H7 (cell line): ENCODE measurements at places on chromosomes 3 and 15.

- no peak for DNase-seq
These were observed 27.5 kb downstream of the MASP1 start for GRCh38 chr3:187264021-187264420.

DNA sequence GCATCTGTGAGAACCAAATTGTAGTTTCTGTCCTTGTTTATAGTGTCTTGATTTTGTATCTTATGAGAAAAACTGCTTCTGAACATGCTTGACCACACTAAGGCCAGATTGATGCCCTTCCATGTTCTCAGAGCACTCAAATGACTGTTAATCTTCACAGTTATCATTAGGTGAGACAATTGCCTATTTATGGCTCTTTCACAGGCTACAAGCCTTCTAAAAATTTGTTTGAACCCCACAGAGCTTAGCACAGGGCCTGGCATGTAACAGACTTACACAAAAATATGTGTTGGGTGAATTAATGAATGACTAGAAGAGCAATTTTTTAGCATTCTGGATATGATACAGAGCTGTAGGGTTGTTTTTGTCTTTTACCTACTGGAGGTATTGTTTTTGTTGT lies 43.1 kb downstream of the BTLA start:
- no peak for DNase-seq

DNA sequence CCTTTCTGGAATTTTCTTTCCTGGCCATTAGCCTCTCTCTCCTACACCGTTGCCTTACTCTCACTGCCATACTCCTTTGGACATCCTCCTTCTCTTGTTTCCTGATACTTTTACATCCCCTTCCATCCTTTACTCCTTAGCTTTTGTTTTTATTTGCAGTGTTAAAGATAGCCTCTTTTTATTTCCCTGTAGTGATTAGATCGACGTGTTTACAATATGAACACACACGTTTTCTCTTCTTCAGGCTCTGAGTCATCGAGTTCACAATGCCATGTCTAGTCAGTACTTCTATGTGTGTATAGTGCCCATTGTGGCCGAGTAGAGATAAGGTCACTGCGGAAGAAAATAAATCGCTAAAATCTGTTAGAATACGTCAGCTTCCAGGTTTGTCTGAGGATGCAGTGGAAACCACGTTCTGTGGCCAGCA lies 208.5 kb downstream of the LPP start:
- DNase-seq = no peak

DNA sequence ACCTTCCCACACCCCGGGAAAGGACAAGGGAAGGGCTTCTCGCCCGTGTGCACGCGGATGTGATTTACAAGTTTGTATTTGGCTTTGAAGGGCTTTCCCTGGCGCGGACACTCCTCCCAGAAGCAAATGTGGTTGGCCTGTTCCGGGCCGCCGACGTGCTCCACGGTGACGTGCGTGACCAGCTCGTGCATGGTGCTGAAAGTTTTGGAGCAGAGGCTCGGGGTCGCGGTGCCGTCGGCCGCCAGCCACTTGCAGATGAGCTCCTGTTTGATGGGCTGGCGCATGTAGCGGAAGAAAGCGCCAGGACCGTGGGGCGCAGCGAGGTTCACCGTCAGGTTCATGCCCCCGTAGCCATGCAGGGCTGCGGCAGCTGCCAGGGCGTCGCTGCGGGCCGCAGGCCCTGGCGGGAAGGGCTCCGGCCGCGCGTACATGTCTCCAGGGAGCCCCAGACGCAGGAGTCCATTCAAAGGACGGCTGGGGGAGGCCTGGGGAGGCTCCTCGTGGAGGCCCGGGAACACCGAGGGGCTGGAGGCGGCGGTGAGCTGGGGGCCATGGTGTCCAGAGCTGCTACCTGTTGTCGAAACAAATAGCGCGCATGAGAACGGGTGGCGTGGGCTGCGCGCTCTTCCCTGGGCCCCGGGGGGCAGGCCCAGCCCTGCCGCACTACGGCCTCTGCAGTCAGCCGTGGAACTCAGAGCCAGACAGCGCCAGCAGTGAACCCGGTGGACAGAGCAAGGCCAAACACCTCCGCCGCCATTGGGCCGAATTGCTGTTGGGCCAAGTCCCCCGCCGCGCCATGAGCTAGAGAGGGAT lies 10.2 kb downstream of the ZIC4 start:
- peak; percentile 74 for DNase-seq

DNA sequence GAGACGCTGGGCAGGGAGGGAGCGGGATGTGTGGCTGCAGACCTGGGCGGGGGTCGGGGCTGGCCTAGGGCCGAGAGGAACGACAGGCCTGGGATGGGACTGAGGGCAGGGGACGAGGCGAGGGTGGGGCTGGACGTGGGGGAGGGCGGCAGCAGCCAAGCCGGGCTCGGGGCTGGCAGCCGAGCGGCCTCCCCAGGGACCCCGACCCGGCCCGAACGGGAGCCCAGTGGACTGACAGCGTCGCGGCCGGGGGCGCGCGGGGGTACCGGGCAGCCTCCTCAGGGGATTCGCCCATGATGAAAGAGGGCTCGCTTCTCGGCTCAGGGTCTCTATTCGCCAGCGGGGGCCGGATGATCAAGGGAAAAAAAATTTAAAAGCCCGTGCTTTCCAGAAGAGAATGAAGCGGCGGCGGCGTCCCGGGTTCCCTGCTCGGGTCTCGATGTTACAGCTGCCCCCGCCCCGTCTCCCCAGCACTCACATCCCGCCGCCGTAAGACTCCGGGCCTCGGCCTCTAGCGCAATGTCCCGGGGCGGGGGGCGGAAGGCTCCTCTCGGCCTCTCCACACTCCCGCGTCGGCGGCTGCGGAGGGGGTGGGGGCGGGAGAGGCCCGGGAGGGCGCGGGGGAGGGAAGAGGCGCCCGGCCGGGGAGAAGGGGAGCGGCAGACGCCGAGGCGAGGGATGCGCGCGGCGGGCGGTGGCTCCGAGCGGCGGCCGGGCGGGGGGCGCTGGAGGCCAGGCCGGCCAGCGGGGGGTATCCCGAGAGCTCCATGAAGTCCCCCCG lies 4.3 kb downstream of the PTH1R start:
- peak; percentile 93 for DNase-seq

DNA sequence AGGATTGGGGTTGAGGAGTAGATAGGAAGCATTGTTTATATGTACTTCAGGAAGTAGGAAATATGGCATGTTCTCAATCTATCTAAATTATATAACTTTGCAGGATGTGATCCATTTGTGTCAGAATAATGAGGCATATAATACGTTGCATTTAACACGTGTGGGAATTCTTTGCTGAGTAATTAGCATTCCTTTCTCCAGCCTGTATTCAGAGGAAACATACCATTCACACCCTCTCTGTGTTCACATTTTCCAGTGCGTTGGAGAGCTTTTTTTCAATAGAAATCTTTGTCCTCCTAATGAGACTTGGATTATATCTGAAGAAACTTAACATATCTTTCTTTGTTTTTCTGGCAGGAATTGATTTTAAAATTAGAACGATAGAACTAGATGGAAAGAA lies 33.0 kb upstream of the APH1B start:
- DNase-seq = no peak

DNA sequence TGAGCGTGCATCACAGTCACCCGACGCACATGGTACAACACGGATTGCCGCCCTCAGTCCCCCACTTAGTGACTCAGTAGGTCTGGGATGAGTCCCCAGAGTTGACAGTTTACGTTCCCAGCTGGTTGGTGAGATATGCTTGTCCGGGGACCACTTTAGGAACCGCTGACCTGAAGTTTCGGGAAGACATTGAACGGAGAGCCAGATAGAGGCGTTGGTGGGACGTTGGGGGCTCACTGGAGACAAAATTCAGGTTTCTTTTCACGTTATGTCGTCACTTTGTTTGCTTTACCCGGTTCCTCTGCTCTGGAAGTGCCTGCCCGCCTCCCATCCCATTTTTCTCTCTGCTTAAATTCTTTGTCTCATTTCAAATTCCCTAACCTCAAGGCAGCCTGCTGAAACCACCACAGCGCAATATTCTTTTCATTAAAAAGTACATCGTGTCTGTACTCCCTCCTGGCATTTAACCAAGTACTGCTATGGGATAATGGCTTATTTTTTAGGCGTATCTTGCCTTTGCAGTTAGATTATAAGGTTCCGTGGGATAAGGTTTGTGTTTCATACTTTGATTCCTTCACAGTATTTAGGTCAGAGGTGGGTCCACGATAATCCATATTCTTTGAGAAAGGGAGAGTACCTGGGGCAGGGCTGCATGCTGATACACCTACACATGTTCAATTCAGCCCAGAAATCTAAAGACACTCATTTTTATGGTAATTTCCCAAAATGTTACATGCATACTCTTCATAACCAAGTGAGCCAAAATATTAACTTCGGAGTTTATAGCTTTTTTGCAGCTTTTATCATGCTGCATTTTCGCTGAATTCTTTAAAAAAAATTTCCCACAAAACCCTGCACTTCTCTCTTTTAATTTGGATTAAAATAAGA lies 921 bp downstream of the LMLN start:
- no peak for DNase-seq

DNA sequence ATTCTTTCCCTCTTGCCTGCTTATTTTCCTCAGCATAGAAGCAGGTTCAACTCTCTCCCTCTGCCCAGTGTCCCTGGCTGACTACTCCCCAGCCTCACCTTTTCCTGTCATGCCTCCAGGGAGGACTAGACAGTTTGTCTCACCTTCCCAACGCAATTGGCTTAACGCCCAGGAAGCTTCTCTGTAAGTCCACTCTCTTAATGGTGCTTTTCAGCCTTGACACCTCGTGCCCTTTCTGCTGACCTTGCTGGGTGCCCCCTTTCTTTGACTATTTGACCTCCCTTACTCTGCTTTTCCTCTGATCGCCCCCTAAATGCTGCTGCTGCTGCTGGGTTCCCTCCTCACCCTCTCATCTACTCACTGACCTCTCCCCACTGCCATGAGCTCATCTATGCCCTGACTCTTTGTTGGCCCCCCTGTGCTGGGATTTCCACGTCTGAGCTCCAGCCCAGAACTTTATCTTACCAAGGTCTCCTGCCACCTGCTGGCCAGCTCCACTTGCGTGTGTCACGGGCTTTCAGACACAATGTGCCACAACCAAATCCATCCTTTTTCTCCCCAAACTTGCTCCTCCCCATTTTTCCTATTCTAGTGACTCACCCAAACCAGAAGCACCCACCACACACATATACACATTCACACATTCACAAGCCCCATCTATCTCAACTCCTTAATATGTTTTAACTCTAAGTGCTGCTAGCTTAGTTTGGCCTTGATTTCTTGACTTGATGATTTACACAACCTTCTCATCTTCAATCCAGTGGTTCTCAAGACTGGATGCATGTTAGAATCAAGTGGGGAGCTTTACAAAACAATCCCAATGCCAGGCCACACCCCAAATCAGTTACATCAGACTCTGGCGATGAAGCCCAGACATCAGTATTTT lies 16.6 kb downstream of the EPB42 start:
- peak; percentile 80 for DNase-seq

GRCh38 chr15:21270474-21270873 lies 169.8 kb downstream of the POTEB3 start:
- no peak for DNase-seq

GRCh38 chr3:61173676-61174075 lies 77.6 kb downstream of the FHIT start:
- DNase-seq = no peak

DNA sequence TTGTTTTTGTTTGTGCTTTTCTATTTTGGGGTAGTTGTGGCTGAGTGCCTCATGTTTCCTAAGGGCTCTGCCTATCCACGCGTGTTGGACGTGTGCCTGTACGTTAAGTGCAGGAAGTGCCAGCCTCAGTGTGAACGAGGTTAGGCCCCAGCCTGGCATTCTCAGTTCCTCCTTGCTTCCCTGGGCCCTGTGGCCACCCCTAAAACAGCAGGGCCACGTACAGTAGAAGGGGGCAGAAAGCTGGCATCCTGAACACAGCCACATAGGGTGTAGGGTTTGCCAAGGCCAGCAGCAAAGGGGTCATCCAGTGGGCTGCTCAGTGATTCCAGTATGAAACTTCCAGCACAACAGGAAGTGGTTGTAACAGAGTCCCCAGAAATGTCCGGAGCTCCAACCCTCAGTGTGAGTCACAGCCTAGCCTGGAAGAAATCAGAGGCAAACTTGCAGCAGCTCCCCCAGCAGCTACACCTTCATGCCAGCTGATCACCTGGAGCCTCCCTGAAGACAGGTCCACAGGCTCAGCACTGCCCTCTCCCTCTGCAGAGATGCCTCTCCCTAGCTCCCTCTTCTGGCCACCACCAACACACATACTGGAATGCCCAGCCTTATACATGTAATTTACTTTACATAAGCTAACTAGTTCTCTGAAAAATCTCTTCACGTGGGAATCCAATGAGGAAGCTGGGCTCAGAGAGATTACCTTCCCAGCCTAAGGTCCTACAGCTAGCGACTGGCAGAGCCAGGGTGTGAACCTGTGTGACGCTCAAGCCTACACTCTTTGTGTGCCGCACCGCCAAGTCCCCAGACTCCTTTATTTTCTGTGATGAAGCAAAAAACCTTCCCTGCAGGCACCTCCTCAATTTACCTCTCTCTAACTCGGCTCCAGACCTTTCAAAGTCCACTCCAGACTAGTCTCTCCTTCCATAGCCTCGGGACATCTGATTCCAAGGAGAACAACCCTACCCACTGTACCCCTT lies 26.6 kb downstream of the ILDR1 start:
- DNase-seq = peak; percentile 77

DNA sequence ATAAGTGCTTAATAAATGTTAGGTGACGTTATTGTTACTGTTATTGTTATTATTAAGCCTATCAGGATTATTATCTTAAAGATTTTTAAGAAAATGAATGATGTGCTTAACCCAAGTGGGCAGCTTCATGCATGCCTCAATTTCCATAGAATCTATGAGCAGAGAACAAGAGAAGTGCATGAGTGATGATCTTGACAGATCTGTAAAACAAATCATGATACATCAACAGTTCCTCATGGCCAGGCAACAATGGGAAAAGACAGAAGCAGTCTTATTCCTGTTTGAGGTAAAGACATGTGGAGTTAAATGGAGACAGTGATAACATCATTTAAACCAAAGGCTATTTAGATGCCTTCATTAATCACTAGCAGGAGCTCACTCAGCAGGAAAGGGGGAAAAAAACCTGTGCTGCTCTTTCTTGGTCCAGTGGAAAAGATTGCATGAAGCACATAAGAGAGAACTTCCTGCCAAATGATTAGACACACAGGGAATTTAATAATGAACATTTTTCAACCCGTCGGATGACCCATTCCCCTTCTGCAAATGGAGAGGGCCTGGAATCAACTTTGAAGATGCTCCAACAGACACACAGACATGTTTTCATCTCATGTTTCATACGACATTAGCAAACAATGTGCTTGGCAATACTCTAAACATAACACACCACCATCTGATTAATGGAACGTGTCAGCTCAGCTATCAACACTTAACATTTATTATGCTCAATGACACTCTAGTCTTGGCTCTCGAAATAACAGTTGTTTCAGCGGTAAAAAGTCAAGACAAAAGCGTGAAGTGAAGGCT lies 212.2 kb upstream of the LRRN1 start:
- no peak for DNase-seq

DNA sequence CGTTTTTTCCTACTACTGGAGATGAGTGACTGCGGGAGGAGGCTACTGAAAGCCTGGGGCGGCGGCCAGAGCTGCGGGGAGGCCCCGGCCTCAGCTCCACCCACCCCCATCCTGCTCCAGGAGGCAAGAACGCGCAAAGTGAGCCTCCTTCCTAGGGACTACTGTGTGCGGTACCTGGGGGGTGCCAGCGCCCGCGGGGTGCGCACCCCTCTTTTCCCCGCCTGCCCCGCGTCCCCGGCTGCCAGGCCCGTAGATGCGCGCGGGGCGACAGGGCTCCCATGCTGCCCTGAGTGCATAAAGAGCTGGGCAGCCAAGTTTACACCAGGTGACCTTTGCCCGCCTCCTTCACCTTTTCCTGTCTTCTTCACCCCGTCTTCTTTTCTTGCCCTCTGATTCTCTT lies 2.5 kb upstream of the USF3 start:
- DNase-seq = peak; percentile 79
